Panc1 (cell line): ENCODE measurements at places on chromosomes 3 and 15. TPM values are rescaled to one million over a fixed set of nuclear protein-coding genes. Genes with fewer than 3 reads are reported as not detected.

GREM1 gene
- 0.41 TPM for total RNA-seq

CCR8 gene
- not detected for total RNA-seq

ARGFX gene
- total RNA-seq: not detected

DAPK2 gene
- total RNA-seq: 10.2 TPM

LSAMP gene
- 3.1 TPM for total RNA-seq

GALNT15 gene
- total RNA-seq: 0.10 TPM

GRIP2 gene
- 6.5 TPM for total RNA-seq

CTXN2 gene
- total RNA-seq: 0.05 TPM

RPP14 gene
- 16.4 TPM for total RNA-seq

TLR9 gene
- not detected for total RNA-seq

HCLS1 gene
- total RNA-seq: 0.85 TPM

PHLDB2 gene
- total RNA-seq: 11.3 TPM

SPSB4 gene
- 0.05 TPM for total RNA-seq

CHST13 gene
- total RNA-seq: 0.64 TPM

ZIC1 gene
- 0.36 TPM for total RNA-seq

SNTN gene
- total RNA-seq: not detected

EFHB gene
- total RNA-seq: 0.46 TPM

SEMA4B gene
- total RNA-seq: 600 TPM

CLRN1 gene
- total RNA-seq: not detected

DUOXA1 gene
- total RNA-seq: not detected

LYZL4 gene
- total RNA-seq: not detected

EIF5A2 gene
- 72.0 TPM for total RNA-seq

DPPA2 gene
- not detected for total RNA-seq

ANAPC13 gene
- 68.8 TPM for total RNA-seq

CYP19A1 gene
- total RNA-seq: not detected

BTBD1 gene
- total RNA-seq: 88.4 TPM

ALDH1L1 gene
- 0.36 TPM for total RNA-seq

KY gene
- not detected for total RNA-seq

C2CD4A gene
- 0.15 TPM for total RNA-seq

PLCH1 gene
- 0.03 TPM for total RNA-seq

TMEM39A gene
- total RNA-seq: 47.8 TPM
